ENCODE measurements at places on chromosomes 13 and 19.
A peak's percentile ranks its signal among the peaks of the same experiment; 100 is the strongest.

GRCh38 chr13:33512880-33513554 is 227.5 kb upstream of the STARD13 start:
- peaks cover 21% of the 10 kb centered on the region for H3K4me1 ChIP-seq
- H3K27ac ChIP-seq: no peak overlapping the region
- no peaks in the 10 kb centered on the region for H3K36me3 ChIP-seq
- H3K27me3 ChIP-seq: no peaks in the 10 kb centered on the region
- DNase-seq: no peak
- H3K4me3 ChIP-seq: no peak overlapping the region

DNA sequence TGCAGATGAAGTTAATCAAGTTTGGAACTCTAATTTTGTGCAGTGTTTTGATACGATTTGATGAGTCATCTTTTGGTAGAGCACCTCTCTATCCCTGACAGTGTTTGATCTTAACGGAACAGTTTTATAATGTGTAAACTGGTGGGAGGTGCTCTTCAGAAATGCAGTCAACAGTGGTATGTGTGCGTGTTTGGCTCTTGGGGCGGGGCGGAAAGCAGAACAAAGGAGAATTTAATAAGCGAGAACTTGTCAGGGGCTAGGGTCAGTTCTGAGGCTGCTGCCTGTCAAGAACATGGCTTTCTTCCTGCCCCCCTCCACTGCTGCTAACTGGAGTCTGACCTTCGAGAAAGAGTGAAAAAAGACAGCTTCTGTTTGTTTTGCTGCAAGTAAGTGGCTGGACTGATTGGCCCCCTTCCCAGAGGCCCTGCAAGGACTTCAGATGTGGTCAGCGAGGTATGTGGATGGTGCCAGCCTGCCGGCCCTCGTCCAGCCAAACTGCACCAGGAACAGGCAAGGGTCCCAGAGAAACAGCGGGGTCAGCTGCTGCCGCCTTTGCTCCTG is 40.8 kb downstream of the BBC3 start:
- H3K27me3 ChIP-seq: no peaks in the 10 kb centered on the region
- no peak for DNase-seq
- H3K4me1 ChIP-seq: peaks cover 32% of the 10 kb centered on the region
- H3K36me3 ChIP-seq: no peaks in the 10 kb centered on the region
- no peak overlapping the region for H3K4me3 ChIP-seq
- H3K27ac ChIP-seq: peak overlapping the region; percentile 72

DNA sequence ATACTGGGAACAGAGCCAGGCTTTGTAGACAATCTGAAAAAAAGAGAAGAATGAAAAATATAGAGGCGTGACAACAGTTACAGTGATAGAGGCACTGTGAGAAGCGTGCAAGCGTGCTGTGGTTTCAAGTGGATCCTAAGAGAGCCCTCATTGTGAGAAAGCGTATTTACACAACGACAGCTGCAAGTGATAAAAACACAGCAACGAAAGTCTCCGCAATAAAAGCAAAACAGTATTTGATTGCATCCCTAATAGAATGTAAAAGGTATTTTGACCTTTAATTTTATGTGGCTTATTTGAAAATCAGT is 642.7 kb upstream of the ARGLU1 start:
- H3K27ac ChIP-seq: no peak overlapping the region
- H3K27me3 ChIP-seq: no peaks in the 10 kb centered on the region
- no peaks in the 10 kb centered on the region for H3K4me1 ChIP-seq
- H3K4me3 ChIP-seq: peak overlapping the region; percentile 2
- no peak for DNase-seq

GRCh38 chr19:28497137-28497536 is 715.8 kb downstream of the UQCRFS1 start:
- no peak overlapping the region for H3K27ac ChIP-seq
- H3K36me3 ChIP-seq: no peaks in the 10 kb centered on the region
- no peaks in the 10 kb centered on the region for H3K27me3 ChIP-seq
- no peak overlapping the region for H3K4me3 ChIP-seq

DNA sequence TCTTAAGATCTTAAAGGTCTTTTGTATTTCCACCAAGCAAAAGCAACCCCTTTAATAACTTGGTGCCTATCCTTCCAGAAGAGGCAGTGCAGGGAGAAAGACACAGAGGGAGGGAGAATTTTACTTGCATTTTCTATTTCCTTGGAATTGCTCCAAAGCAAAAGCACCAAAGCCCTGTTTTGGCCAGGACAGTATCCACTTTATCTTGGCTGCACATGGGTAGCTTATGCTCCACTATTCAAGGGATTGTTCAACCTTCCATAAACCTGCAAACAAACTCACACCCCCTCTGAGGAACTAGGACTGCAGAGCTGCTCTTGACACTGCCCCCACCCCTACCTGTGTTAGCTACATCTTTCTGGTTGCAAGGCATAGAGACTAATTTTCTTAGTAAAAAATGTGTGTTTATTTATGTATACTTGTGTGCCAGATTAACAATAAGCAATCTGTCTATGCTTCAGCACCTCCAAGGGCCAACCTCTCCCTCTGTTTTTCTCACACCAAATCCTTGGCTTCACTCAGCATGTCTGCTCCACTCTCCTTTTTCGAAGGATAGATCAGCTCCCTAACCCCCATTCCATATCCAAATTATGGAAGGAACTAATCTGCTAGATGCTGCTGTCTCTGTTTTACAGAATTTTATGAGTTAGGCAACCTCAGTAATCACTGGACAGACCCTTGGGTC is 68.1 kb upstream of the KLF12 start:
- H3K36me3 ChIP-seq: no peaks in the 10 kb centered on the region
- no peak overlapping the region for H3K27ac ChIP-seq
- no peaks in the 10 kb centered on the region for H3K27me3 ChIP-seq

DNA sequence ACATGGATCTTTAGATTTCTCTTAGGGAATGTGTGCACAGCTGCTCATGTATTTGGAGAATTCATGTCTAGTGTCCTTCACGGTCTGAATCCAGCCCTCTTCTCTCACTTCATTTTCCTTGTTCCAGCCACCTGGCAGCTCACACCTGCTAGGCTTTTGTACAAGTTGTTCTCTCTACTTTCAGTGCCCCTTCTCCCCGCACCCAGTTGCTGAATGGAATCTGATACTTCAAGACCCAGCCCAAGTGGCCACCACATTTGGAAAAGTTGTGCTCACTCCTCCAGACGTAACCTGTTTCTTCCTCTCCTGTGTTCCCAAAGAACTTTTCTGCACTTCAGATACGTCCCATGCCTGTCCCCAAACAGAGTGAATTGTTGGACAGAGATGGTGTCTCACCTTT is 235.6 kb downstream of the SHISA2 start:
- H3K27ac ChIP-seq: no peak overlapping the region
- H3K27me3 ChIP-seq: no peaks in the 10 kb centered on the region
- DNase-seq: no peak
- no peaks in the 10 kb centered on the region for H3K36me3 ChIP-seq

DNA sequence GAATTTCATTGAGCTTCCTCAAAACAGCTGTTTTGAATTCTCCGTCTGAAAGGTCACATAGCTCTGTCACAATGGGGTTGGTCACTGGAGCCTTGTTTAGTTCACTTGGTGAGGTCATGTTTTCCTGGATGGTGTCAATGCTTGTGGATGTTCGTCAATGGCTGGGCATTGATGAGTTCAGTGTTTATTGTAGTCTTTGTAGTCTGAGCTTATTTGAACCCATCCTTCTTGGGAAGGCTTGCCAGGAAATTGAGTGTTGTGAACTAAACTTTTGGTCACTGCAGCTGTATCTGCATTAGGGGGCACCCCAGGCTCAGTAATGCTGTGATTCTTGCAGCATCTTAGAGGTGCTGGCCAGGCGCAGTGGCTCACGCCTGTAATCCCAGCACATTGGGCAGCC is 22.0 kb downstream of the BLOC1S3 start:
- peaks cover 8% of the 10 kb centered on the region for H3K4me1 ChIP-seq
- H3K36me3 ChIP-seq: no peaks in the 10 kb centered on the region
- no peak for DNase-seq

DNA sequence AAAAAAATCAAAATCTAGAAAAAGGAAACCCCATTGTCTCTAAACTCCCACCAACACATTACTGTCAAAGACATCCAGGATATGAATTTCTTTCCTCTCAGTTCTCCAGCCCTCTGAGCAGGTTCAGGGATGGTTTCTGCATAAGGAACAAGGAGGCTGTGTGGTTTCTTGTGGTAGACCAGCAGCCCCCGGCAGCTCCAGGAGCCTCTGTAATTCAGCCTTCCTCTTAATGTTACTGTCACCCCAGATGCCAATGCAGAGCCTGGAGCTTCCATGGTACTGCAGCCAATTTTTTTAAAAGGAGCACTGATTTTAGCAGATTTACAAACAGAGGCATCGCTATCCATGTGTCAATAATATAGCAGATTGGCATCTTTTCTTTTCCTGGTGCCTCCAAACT is 100.6 kb upstream of the FAM216B start:
- H3K36me3 ChIP-seq: no peaks in the 10 kb centered on the region
- no peak overlapping the region for H3K4me3 ChIP-seq
- no peak for DNase-seq
- H3K4me1 ChIP-seq: no peaks in the 10 kb centered on the region

DNA sequence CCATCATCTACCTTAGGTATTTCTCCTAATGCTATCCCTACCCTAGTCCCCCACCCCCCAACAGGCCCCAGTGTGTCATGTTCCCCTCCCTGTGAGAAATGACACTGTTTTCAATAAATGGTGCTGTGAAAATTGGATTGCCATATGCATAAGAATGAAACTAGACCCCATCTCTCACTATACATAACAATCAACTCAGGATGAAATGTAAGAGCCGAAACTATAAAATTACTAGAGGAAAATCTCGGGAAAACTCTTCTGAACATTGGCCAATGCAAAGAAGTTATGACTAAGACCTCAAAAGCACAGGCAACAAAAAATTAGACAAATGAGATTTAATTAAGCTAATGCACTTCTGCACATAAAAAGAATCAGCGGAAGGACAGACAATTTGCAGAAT is 138.2 kb downstream of the SUCLA2 start:
- H3K4me3 ChIP-seq: no peak overlapping the region
- H3K27me3 ChIP-seq: no peaks in the 10 kb centered on the region
- H3K4me1 ChIP-seq: no peaks in the 10 kb centered on the region
- no peak overlapping the region for H3K27ac ChIP-seq

- no peaks in the 10 kb centered on the region for H3K36me3 ChIP-seq
- H3K27ac ChIP-seq: no peak overlapping the region
- no peak overlapping the region for H3K4me3 ChIP-seq
- no peak for DNase-seq
Measured at GRCh38 chr13:30334663-30335386, 27.5 kb upstream of the KATNAL1 start.

- H3K27ac ChIP-seq: no peak overlapping the region
- no peaks in the 10 kb centered on the region for H3K27me3 ChIP-seq
- H3K4me3 ChIP-seq: no peak overlapping the region
- no peaks in the 10 kb centered on the region for H3K4me1 ChIP-seq
- DNase-seq: no peak
Measured at GRCh38 chr13:50410921-50411746, 395.9 kb downstream of the KCNRG start.

DNA sequence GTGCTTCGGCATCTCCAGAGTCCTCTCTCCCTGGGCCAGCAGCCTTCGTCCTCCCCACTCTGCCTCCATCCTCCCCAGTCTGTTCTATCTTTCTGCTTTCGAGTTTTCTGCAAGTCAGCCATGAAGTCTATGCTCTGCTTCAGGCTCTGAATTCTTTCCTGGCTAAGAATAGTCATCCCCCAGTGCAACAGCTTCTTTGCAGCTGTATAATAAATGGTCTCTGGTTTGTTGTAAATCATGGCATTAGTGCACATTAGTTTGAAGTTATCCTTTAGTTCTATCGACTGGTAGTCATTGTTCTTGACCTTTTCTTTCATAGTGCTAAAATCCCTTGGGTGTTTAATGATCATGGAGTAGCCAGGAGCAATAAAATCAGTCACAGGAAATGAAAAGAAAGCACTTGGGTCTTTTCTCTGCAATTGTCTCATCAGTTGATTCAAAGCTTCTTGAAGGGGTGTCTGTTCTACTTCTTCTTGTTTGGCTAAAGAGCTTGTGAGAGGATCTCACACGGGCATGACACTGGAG is 46.2 kb upstream of the SOX21 start:
- DNase-seq: no peak
- H3K36me3 ChIP-seq: no peaks in the 10 kb centered on the region
- no peaks in the 10 kb centered on the region for H3K4me1 ChIP-seq
- H3K27me3 ChIP-seq: no peaks in the 10 kb centered on the region

DNA sequence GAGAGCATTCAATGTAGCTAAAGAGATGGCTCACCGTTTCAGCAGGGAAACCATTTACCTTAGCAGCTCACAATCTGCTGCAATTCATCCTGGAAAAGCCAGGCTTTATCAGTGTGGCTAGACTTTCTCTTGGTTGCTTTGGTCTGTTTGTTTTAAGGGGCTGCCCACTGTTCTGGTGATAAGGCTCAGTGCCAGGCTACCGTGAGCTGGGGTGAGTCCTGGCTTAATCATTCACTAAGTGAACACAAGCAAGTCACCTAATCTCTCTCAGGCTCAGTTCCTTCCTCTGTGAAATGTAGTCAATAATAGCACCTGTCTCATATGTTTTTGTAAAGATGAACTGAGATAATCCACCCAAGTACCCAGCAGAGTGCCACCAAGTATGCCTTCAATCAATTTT is 229.0 kb downstream of the TEX29 start:
- no peaks in the 10 kb centered on the region for H3K36me3 ChIP-seq
- no peaks in the 10 kb centered on the region for H3K4me1 ChIP-seq
- H3K27ac ChIP-seq: no peak overlapping the region

GRCh38 chr13:23987331-23987894 is 90.1 kb upstream of the C1QTNF9B start:
- H3K27me3 ChIP-seq: no peaks in the 10 kb centered on the region
- H3K36me3 ChIP-seq: no peaks in the 10 kb centered on the region
- no peak overlapping the region for H3K27ac ChIP-seq
- DNase-seq: no peak

DNA sequence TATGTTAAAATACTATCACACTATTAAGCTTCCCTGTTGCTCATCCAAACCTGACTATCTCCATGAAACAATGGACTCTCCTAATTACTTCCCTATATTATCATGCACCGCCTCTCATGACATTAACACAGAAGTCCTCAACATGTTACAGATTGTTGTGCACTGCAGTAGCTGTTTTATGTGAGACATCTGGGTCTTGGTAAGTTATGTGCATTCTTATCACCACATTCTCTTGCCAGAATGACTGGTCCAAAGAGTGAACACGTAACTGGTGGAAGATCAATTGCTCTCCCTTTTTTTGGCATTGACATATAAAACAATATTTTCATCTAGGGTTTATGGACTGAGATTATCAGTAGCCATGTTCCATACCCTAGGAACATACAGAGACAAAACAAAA is 59.4 kb downstream of the POSTN start:
- no peak for DNase-seq
- no peak overlapping the region for H3K4me3 ChIP-seq
- no peaks in the 10 kb centered on the region for H3K4me1 ChIP-seq

GRCh38 chr13:30337061-30337610 is 29.8 kb upstream of the KATNAL1 start:
- H3K27ac ChIP-seq: no peak overlapping the region
- no peaks in the 10 kb centered on the region for H3K36me3 ChIP-seq
- H3K27me3 ChIP-seq: no peaks in the 10 kb centered on the region
- DNase-seq: no peak
- no peak overlapping the region for H3K4me3 ChIP-seq
- H3K4me1 ChIP-seq: peaks cover 46% of the 10 kb centered on the region

Measured in suprapubic skin (tissue), 4 donors.